Fibroblast of skin of left biceps (primary cell): ENCODE measurements at places on chromosomes 11 and 22.

GRCh38 chr11:19330416-19330815 is 89.7 kb upstream of the E2F8 start:
- no peak for DNase-seq

DNA sequence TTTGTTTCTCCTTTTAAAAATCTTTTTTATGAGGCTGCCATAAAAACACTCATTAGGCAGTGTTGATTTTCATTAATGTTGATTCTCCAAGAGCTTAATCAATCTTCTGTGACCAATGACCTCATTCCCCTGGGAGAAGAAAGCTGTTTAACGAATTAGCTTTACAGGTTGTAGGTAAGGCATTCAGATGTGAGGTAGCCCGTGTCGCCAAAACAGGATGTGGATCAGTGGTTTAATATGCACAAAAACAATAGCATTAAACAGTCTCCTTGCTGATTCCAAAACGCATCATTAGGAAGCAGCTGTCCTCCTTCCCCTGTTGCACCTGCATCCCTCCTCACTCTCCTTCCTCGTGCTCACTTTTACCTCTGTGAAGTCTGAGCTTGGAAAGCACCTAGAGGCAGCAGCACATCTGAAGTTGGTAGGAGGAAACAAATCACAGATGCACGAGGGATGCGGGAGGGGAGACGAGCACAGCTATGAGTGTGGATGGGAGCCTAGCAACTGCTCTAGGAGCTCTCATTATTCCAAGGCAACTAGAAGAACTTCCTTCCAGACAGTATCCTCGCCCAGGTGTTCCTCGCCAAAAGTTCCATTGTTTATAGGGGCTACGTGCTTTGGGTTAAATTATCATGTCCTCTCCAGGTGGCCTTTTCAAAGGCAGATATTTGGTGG is 179.4 kb upstream of the SNX19 start:
- DNase-seq: no peak

DNA sequence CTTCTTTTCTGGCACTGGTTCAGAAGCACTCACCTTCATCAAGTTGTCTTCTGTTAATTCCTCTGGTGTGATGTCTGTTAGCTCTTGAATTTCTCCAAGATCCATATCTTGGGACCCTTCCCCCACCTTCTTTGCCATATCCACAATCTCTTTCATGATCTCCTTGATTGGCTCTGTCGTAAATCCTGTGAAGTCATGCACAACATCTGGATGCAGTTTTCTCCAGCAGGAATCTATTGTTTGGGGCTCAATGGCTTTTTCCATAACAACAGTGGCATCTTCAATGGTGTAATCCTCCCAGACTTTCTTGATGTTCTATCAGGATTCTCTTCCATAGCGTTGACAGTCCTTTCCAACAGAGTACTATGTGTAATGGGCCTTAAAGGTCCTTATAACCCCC is 96.9 kb downstream of the CSTPP1 start:
- no peak for DNase-seq

DNA sequence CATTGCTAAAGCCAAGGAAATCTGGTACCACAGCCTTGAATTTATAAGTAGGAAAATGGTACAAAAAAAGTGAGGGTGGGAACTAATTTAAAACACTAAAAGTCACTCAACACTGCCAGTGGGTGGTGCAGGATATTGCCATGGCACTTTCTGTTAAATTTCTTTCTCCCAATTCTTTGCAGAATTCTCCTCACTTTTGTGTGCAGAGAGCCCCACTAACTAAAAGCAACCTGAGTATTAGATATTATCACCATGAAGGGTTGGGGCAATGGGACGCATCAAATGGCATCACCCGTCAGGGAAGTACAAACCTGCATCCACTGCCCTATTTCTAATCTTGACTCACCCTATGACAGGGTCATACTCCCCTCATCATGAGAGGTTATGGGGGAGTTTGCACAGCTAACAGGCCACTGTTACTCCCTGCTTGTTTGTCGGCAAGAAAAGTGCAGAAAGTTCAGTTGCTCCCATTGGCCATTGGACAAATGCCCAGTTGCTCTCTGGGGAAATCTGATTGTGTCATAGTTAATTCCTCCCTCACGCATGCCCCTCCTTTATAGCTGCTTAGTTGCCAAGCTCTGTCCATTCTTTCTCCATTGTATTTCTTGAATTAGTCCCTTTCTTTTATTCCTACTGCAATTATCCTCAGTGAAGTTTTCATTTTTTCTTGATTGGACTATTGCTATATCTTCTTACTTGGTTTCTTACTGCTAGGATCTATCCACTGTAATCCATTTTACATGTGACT is 93.8 kb upstream of the BLID start:
- DNase-seq: no peak

DNA sequence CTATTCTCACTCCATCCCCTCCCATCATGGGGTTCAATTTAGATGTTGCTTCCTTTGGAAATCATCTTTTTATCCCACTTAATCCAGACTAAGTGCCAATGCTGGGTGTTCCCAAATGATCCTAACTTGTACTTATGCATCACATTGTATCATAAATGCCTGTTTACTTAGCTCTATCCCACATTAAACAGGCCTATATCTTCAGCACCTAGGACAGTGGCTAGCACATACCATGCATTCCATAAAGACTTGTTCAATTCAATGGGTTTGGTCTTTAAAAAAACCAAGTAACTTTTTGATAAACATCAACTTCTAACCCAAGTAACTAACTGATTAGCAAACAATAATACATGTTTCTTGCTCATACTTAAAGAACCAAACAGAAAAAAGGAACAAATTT is 40.6 kb downstream of the RSF1 start:
- DNase-seq: peak; percentile 3

DNA sequence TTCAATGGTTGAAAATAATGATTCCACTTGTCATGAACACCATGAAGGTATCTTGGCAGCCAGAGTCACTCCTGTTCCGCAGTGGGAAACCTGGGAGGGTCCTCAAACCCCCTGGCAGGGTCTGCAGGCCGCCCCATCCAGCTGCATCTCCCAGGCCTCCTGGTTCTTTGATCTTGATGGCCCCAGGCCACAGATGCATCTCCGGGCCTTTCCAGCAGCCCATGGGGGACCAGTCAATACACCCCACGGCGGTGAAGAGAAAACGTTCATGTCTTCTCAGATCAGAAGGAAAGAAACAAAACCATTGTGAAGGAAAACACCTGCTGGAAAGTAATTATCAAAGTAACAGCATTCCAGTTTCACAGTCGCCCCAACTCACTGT is 1.8 kb upstream of the TTLL8 start:
- no peak for DNase-seq
